Osteocyte (in vitro differentiated cells): ENCODE measurements at places on chromosomes 4 and X. TPM values are rescaled to one million over a fixed set of nuclear protein-coding genes. Genes with fewer than 3 reads are reported as not detected.

Gene FREM3
- total RNA-seq = not detected in 2 replicates

GRCh38 chr4:186061921-186062320 lies 7.0 kb upstream of the TLR3 start:
- DNase-seq = no peak

- no peak for DNase-seq
Observed at GRCh38 chr4:100984901-100985300, 362.4 kb downstream of the PPP3CA start.

- DNase-seq = no peak
Observed at GRCh38 chr4:2804449-2804972, 11.6 kb downstream of the SH3BP2 start.

Gene KDR
- 0.18 and 0.24 TPM in 2 replicates for total RNA-seq

- DNase-seq = no peak
Observed at GRCh38 chr4:80079255-80079923, 6.4 kb upstream of the ANTXR2 start.

DNA sequence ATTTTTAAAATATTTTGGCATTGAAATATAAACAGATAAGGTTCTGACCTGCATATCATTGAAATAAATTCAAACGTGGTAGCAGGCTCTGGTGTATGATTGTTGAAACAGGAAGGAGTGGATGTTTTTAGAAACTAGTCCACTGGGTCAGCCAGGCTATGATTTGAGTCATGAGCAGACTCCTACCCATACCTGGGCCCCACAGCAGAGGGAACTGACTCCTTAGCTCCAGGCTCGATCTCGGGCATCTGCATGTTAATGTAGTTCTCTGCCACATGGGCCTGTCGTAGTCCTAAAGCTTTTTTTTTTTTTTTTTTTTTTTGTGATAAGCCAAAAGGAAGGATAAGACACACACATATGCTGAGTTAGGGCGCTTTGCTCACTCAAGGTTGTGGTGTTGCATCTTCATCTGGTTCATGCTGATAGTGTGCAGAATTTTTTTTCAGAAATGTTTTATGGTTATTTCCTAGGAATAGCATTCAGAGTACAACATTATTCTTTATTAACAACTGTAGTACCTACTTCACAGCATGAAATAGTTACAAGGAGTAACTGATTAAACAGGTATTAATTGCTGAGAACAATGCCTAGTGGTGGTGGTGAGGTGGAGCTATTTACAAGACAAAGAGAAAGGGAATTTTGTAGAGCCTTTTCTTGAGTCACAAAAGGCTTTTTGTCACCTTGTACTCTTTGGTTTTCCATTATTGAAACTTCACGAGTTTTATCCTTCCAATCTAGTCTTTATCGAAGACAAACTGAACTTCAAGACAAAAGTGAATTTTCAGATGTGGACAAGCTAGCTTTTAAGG lies 27.3 kb downstream of the OFD1 start:
- DNase-seq = no peak

- DNase-seq = no peak
Observed at GRCh38 chrX:65859299-65859698, 180.6 kb downstream of the VSIG4 start.

Gene VGLL1
- total RNA-seq = not detected in 2 replicates

DNA sequence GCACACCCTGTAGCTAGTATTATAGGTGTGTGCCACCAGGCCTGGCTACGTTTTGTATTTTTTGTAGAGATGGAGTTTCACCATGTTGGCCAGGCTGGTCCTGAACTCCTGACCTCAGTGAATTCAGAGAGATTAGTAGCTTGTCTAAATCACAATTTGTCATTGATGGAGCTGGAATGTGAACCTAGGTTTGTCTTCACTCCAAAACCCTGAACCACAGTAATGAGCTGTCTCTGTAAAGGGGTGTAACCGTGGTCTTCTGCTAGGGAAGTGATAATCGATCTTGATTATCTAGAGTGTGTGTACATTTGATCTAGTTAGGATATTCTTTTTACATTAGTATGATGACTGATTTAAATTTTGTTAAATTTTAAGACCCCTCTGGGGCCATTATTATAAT lies 8.3 kb downstream of the ARHGAP10 start:
- no peak for DNase-seq

GRCh38 chr4:121164291-121164690 lies at the start of gene TNIP3:
Gene TNIP3, minus strand, starts transcription at chr4:121164321. Its CDS starts 196 bp downstream, at chr4:121164125.
- no peak for DNase-seq

DNA sequence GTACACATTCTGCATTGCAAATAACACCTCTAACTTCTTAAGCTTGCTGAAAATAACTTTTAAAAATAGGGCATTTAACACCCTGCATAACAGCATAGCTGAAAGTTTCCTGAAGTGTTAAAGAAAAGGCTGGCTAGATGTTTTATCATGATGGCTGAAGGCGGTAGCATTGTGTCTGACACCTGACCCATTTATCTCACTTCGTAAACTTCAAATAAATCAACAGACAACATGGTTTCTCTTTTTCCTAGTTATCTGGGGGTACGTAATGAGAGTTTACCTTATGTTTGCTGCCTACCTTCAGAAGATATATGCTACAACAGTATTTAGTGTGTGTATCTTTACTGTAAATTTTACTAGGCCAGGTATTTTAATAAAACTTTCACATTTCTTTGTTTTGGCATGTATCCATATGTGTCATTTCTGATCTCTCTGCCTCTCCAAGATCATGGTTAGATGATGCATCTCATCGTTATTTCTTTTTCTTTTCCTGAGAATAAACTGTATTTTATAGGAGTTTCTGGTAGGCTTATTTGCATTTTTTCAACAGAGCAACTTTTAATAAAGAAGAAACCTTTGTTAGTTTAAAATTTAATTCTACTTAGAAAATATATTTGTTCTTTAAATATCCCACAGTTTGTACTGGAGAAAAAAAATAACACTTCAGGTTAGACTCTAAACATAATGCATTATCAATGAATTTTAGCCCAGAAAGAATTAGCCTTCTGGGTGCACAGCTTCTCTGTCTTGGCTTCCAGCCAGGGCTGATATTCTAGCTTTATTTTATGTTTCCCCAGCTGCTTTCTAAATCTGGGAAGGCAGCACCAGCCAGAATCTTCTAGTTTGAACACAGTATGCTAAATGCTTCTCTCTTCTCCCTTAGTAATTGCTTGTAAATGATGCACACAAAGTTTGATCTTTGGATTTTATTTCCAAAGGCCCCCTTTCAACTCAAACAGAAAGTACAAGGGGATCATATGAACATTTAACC lies 2.9 kb downstream of the NDST4 start:
- no peak for DNase-seq

GRCh38 chr4:153348006-153348405 lies 3.5 kb downstream of the MND1 start:
- DNase-seq = no peak

Gene HERC5
- total RNA-seq = 0.81 and 0.91 TPM in 2 replicates

Gene ARMCX1
- 38.6 and 40.0 TPM in 2 replicates for total RNA-seq

- DNase-seq = no peak
Observed at GRCh38 chrX:2172359-2172758, 328.4 kb downstream of the DHRSX start.

- no peak for DNase-seq
Observed at GRCh38 chr4:147772056-147772455, 40.2 kb downstream of the ARHGAP10 start.

Gene NRK
- total RNA-seq = 5.5 and 5.6 TPM in 2 replicates

Gene LAS1L
- 30.4 and 33.6 TPM in 2 replicates for total RNA-seq

GRCh38 chrX:85996555-85996954 lies 50.8 kb downstream of the CHM start:
- DNase-seq = no peak

DNA sequence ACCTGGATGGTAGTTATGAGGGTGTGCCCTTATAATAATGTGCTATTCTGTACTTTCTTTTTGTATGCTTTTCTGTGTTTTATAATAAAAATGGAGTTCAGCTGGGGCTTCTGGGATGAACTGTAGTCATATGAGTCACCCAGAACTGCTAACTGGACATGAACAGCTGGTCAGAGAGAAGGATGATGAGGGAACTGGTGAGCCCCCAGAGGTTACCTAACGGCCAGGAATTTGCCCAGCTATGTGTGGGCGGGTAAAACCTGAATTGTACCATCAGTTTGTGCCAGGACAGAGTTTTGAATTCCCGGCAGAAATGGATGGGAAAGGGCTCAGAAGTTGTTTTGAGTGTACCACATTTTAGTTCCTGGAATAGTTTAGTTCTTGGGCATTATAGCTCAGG lies 138.0 kb upstream of the USP9X start:
- DNase-seq = no peak

GRCh38 chr4:58688568-58688967 lies 1578.4 kb upstream of the IGFBP7 start:
- DNase-seq = no peak

Gene TSPAN7
- total RNA-seq = 0.40 and 0.86 TPM in 2 replicates

Gene HS6ST2
- 6.2 and 7.6 TPM in 2 replicates for total RNA-seq

Gene NCAPG
- total RNA-seq = 6.9 and 9.6 TPM in 2 replicates

Gene LRP2BP
- 0.31 and 0.59 TPM in 2 replicates for total RNA-seq

DNA sequence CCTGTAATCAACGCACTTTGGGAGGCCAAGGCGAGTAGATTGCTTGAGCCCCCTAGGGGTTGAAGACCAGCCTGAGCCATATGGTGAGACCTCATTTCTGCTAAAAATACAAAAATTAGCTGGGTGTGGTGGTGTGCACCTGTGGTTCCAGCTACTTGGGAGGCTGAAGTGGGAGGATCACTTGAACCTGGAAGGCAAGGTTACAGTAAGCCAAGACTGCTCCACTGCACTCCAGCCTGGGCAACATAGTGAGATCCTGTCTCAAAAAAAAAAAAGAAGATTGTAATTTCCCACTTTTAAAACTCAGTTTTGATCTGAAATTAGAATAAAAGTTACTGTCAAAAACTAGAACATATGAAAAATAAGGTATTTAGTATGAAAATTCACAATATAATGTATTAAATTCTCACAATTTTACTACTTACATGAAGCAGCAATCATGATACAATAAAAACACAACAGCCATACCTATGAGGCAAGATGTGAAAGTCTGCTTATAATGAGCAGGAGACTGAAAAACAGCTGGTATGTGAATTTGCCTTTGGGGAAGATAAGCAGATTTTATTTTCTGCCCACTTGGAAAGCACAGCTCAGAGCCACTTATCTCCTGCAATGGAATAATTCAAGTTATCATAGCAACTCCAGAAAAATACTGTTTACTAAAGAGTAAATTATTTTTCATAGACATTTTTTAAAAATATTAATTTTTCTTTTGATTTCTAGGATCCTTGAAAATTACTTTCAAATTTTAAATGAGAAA lies 50.6 kb downstream of the ZGRF1 start:
- DNase-seq = no peak

Gene PDGFRA
- 214 and 232 TPM in 2 replicates for total RNA-seq

- DNase-seq = no peak
Observed at GRCh38 chr4:1611501-1611870, 72.6 kb downstream of the FAM53A start.

GRCh38 chr4:84862064-84862463 lies 104.4 kb downstream of the WDFY3 start:
- DNase-seq = no peak

DNA sequence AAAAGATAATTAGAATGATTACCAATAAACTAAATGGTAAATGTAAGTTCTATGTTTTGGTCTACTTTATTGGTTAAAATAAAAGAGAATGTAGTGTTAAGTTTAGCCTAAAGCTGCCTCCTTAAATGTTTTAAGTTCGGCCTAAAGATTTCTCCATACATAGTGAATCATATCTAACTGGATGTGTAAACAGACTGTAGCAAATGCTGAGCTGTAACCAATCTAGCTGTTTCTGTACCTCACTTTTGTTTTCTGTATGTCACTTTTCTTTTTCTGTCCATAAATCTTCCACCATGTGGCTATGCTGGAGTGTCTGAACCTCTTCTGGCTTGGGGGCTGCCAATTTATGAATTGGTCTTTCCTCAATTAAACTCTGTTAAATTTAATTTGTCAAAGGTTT lies 121.2 kb downstream of the TBCK start:
- no peak for DNase-seq

Gene TCEAL5
- total RNA-seq = not detected in 2 replicates
